ENCODE measurements at places on chromosomes 16 and 17.

DNA sequence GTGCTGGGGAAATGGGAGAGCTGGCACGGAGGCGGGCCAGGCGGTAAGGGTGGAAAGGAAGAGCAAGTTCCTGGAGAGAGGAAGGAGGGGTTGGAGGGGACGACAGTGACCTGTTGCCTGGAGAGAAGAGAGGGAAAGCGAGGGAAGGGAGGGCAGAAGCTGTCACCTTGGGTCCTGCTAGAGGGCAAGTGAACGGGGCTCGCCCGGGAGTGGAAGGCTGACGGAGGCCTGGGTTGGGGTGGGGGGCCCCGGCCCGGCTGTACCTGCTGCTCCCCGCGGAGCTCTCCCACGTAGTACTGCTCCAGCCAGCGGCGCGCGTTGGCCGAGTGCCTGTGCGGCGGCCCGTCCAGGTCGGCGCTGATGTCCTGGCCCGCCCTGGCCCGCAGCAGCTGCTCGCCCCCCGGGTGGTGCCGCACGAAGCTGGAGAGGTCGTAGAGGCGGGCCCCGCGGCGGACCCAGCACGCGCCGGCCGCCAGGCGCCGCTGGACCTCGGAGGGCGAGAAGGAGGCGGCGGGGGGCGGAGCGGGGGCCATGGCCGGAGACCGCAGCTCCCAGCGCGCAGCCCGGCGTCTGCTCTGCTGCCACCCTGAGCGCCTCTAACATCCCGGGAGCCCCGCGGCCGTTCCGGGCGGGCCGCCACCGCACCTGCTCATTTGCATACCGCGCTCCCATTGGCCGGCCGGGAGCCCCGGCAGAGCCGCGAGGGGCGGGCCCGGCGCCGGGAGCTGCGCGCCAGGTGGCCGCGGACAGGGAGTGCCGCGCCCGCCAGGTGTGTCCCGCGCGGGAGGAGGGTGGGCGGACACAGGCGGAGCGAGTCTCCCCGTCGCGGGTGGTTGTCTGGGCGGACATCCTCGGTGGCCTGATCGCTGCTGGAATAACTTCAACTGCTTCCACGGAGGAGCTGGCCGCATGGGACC, at the start of gene FA2H:
FA2H (minus strand) TSS at position 598 of the 917 bp plus-strand sequence; CDS start at position 533, 65 bp downstream.
- DNase-seq: peak; percentile 39

GRCh38 chr16:57475711-57476339, 10.5 kb downstream of the DOK4 start:
- peak; percentile 31 for DNase-seq

GRCh38 chr16:55706739-55707384, 51.1 kb downstream of the SLC6A2 start:
- DNase-seq: no peak

GRCh38 chr17:31195305-31195704, 100.5 kb downstream of the NF1 start:
- no peak for DNase-seq

DNA sequence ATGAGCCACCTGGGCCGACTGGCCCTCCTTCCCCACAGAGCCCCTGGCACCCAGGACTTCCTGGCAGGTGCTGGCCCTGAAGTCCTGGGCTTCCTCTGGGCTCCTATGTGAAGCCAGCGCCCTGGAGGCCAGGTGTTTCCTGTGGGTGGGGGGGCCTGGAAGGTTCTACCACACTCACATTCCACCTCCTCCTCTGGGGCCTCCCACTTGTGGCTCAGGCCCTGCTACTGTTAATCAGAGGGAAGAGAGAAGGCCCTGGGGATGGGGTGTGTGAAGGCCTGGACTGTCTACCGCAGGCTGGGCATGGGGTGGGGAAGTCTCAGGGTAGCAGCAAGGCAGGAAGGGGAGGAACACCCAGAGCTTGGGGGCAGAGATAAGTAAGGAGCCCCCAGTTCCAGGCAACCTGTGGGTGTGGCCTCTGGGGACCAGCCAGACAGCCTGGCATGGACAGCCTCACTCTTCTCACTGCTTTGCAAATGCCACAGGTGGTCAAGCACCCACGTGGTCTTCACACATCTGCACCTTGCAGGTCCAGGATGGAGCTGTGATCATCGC, 111.9 kb upstream of the TNRC6C start:
- peak; percentile 70 for DNase-seq
